ENCODE measurements at places on chromosomes 5 and 9.
A peak's percentile ranks its signal among the peaks of the same experiment; 100 is the strongest.

GRCh38 chr5:176732306-176732705 lies 78.1 kb upstream of the UNC5A start:
- DNase-seq: no peak
- H3K27me3 ChIP-seq: peaks cover 2% of the 10 kb centered on the region
- H3K36me3 ChIP-seq: no peaks in the 10 kb centered on the region

GRCh38 chr5:80920333-80920732 lies 39.8 kb upstream of the RASGRF2 start:
- H3K4me3 ChIP-seq: no peak overlapping the region
- DNase-seq: no peak
- H3K36me3 ChIP-seq: no peaks in the 10 kb centered on the region
- H3K4me1 ChIP-seq: peaks cover 20% of the 10 kb centered on the region

- peaks cover 2% of the 10 kb centered on the region for H3K4me1 ChIP-seq
- no peaks in the 10 kb centered on the region for H3K27me3 ChIP-seq
- DNase-seq: peak; percentile 23
- no peak overlapping the region for H3K4me3 ChIP-seq
- no peak overlapping the region for H3K27ac ChIP-seq
- peaks cover 19% of the 10 kb centered on the region for H3K36me3 ChIP-seq
Measured at GRCh38 chr9:34010979-34011378, 37.7 kb downstream of the UBAP2 start.

DNA sequence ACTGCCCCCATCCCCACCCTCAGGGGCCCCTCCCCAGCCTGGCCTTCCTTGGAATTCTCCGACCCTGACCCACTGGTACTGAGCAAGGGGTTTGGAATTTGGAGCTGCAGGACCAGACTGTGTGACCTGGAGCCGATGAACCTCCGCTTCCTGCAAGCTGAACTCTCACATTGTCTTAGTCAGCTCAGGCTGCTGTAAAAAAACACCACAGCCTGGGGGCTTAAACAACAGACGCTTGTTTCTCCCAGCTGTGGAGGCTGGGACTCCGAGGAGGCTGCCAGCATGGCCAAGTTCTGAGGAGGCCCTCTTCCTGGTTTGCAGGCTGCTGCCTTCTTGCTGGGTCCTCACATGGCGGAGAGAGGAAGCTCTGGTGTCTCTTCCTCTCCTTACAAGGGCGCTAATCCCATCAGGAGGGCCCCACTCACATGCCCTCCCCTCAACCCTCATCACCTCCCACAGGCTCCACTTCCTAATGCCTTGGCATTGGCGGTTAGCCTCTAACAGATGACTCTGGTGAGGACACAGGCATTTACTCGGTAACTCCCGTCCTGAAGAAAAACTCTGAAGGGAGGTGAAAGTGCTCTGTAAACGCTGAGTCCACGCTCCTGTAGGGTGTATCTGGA lies 42.4 kb downstream of the C5orf15 start:
- H3K4me1 ChIP-seq: peaks cover 14% of the 10 kb centered on the region
- no peak for DNase-seq
- no peaks in the 10 kb centered on the region for H3K36me3 ChIP-seq
- no peak overlapping the region for H3K27ac ChIP-seq

- H3K27me3 ChIP-seq: no peaks in the 10 kb centered on the region
- no peak for DNase-seq
- H3K4me1 ChIP-seq: no peaks in the 10 kb centered on the region
Measured at GRCh38 chr5:58239731-58240130, 220.2 kb downstream of the PLK2 start.

- DNase-seq: no peak
- H3K27me3 ChIP-seq: no peaks in the 10 kb centered on the region
- no peak overlapping the region for H3K4me3 ChIP-seq
Measured at GRCh38 chr5:91875196-91875779, 492.2 kb upstream of the ARRDC3 start.

DNA sequence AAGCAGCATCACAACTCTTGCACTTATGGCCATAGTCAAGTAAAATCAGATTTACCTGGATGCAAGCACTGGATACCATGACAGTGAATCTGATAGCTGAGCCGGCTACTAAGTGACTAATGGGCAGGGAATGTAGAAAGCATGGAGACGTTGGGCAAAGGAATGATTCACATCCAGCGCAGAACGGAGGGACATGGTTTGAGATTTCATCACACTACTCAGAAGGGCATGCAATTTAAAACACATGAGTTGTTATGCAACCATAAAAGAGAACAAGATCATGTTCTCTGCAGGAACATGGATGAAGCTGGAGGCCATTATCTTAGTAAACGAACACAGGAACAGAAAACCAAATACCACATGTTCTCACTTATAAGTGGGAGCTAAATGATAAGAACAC lies 169.1 kb upstream of the PIK3R1 start:
- H3K27ac ChIP-seq: no peak overlapping the region
- no peaks in the 10 kb centered on the region for H3K36me3 ChIP-seq
- H3K27me3 ChIP-seq: no peaks in the 10 kb centered on the region
- no peaks in the 10 kb centered on the region for H3K4me1 ChIP-seq

DNA sequence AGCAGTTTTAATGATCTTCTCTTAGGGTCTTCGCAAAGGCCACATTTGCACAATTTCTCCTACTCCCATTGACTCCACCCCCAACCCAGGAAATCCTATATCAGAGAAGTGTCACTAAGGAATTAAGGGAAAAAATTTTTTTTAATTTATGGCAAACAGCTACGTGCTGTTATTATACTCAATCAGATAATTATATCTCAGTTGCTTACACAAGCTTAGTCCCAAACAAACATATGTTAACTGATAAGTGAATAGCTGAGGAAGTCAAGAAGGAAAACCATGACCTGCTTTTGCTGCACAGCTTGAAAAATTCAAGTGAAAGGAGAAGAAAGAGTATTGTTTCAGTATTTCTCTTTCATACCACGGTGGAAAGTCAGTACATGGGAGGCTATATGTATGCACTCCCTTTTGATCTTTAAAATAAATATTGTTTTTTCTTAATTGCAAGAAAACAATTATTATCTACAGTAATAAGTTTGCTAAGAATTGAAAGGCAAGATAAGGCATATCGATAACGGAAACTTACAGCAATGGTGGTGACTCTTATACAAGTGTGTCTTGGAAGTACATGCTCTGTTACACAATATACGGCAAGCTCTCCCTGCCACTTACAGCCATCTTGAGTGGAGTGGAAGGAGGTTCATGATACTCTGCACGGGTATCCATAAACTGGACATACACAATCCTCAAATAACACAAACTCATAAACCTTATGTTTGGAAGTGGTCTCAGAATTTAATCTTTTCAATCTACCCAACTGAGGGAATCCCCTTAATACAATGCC lies 167.9 kb upstream of the FREM1 start:
- no peaks in the 10 kb centered on the region for H3K4me1 ChIP-seq
- no peak overlapping the region for H3K4me3 ChIP-seq
- H3K27me3 ChIP-seq: peaks cover 8% of the 10 kb centered on the region
- H3K36me3 ChIP-seq: no peaks in the 10 kb centered on the region
- no peak overlapping the region for H3K27ac ChIP-seq
- DNase-seq: no peak

DNA sequence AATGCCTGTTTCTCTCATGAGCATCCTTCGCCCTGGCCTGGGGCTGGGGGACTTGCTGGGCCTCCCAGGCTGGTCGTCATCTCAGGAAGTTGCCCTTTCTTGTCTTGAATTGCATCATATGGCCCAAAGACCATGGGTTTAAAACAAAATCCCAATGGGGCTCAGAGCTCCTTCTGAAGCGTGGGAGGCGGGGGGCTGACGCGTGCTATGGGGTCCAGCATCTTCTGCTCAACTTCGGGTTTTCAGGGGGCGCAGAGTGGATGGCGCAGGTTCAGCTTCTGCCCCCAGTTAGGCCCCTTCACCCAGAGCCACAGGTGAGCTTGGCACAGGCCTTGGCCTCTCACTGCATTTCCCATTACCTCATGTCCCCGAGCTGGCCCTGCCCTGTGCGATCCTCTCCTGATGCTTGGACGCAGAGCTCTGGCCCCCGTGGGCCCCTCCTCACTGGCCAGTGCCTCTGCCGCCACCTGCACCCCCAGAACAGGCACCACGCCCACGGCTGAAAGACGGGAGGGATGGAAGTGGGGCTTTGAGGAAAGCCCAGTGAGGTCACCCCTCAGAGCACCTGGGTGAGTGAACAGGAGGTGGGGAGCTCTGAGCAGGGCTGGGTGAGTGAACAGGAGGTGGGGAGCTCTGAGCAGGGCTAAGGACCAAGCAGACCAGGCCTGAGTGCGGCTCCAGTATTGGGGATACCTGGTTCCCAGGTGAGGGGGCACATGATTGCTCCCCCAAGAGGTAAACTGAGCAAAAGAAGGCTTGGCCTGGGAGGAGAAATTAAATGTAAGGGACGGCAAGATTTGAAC lies 56.0 kb downstream of the TRIP13 start:
- no peak for DNase-seq
- no peak overlapping the region for H3K4me3 ChIP-seq
- H3K4me1 ChIP-seq: peaks cover 3% of the 10 kb centered on the region
- H3K27me3 ChIP-seq: peaks cover 47% of the 10 kb centered on the region

GRCh38 chr5:30103452-30104202 lies 1089.9 kb upstream of the CDH6 start:
- no peaks in the 10 kb centered on the region for H3K36me3 ChIP-seq
- no peak overlapping the region for H3K4me3 ChIP-seq
- no peak overlapping the region for H3K27ac ChIP-seq
- DNase-seq: no peak
- H3K27me3 ChIP-seq: no peaks in the 10 kb centered on the region

- peaks cover 45% of the 10 kb centered on the region for H3K4me1 ChIP-seq
- no peak overlapping the region for H3K27ac ChIP-seq
- no peak for DNase-seq
- no peaks in the 10 kb centered on the region for H3K27me3 ChIP-seq
- H3K4me3 ChIP-seq: no peak overlapping the region
- peaks cover 53% of the 10 kb centered on the region for H3K36me3 ChIP-seq
Measured at GRCh38 chr5:111271885-111272284, 47.7 kb downstream of the CAMK4 start.

- DNase-seq: no peak
- no peaks in the 10 kb centered on the region for H3K4me1 ChIP-seq
- no peaks in the 10 kb centered on the region for H3K36me3 ChIP-seq
- H3K27ac ChIP-seq: no peak overlapping the region
- H3K4me3 ChIP-seq: no peak overlapping the region
- peaks cover 20% of the 10 kb centered on the region for H3K27me3 ChIP-seq
Measured at GRCh38 chr9:68763104-68763503, 58.1 kb downstream of the PIP5K1B start.

DNA sequence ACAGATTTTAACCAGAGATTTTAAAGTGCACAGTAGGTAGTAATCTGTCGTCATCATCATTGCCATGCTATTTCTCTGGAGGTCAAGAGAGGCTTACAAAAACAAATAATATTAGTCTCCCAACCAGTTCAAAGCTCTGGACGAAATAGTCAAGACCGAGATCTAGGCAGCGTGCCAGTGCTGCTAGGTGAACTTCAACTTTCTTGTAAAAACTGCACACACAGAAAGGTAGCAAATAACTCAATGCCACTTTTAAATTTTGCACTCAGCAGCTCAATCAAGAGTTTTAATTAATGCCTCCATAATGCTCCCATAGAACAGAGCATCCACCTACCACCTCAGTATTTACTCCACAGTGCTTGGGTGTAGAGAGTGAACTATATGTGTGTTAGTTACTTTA lies 656.8 kb downstream of the IRX1 start:
- no peak overlapping the region for H3K4me3 ChIP-seq
- no peak for DNase-seq
- H3K27ac ChIP-seq: no peak overlapping the region
- H3K4me1 ChIP-seq: no peaks in the 10 kb centered on the region
- no peaks in the 10 kb centered on the region for H3K27me3 ChIP-seq

- no peak overlapping the region for H3K4me3 ChIP-seq
- no peaks in the 10 kb centered on the region for H3K36me3 ChIP-seq
- H3K4me1 ChIP-seq: peaks cover 3% of the 10 kb centered on the region
- H3K27ac ChIP-seq: no peak overlapping the region
Measured at GRCh38 chr5:80064124-80064523, 29.0 kb downstream of the THBS4 start.

DNA sequence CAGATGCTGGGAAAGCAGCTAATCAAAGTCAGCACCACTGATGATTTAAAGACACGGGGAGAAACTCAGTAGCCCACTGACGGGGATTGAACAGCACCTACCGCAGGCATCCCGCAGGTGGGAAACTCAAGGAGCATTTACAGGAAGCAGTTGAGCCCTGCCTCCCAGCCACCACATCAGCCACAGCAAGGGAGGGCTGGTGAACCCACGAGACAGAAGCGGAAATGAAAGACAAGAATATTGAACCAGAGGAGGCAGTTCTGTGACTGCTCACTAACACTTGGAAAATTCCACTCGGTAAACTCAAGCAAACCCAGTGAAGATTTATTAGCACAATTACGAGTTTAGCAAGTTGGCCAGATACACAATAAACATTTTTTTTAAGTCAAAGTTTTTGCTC lies 10.6 kb upstream of the FAM163B start:
- H3K4me1 ChIP-seq: peaks cover 42% of the 10 kb centered on the region
- peaks cover 14% of the 10 kb centered on the region for H3K27me3 ChIP-seq
- no peaks in the 10 kb centered on the region for H3K36me3 ChIP-seq
- DNase-seq: peak; percentile 71
- H3K4me3 ChIP-seq: peak overlapping the region; percentile 33
- H3K27ac ChIP-seq: no peak overlapping the region

DNA sequence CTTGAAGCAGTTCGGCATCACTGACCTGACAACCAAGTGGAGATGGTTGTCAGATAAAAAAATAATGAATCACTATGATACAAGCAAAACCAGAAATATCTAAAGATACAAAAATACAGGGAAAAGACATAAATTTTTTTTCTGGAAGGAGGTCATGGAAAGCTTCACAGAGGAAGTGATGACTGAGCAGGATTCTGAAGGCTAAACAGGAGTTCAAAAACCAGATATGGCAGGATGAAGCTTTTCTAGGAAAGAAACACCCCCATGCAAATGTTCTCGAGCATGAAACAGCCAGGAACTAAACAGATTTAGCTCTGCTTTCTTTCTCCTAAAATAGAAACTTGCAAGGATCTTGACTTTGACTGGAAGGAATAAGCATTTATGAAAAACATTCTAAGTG lies 60.7 kb upstream of the IFNE start:
- H3K4me3 ChIP-seq: no peak overlapping the region
